ENCODE measurements at places on chromosomes 11 and 22. TPM values are rescaled to one million over a fixed set of nuclear protein-coding genes. Genes with fewer than 3 reads are reported as not detected.

The TMEM109 gene
- total RNA-seq, result 18.8 TPM

The ZNF214 gene
- 1.4 TPM for total RNA-seq

The RPS6KB2 gene
- total RNA-seq, result 71.3 TPM

The TNKS1BP1 gene
- 95.2 TPM for total RNA-seq

The PTPRCAP gene
- 1.3 TPM for total RNA-seq

The KBTBD3 gene
- total RNA-seq, result 0.72 TPM

The DKK3 gene
- 277 TPM for total RNA-seq

The IL18 gene
- total RNA-seq, result 2.9 TPM

The MYBPC3 gene
- total RNA-seq, result not detected

The SCN4B gene
- not detected for total RNA-seq

The ROBO3 gene
- 9.0 TPM for total RNA-seq

The SNX32 gene
- total RNA-seq, result not detected

The GRM5 gene
- under 0.01 TPM for total RNA-seq

The RTN4RL2 gene
- total RNA-seq, result not detected

The C1QTNF4 gene
- total RNA-seq, result 0.22 TPM

The KRTAP5-9 gene
- not detected for total RNA-seq

The FBLN1 gene
- 278 TPM for total RNA-seq

The SLCO2B1 gene
- 0.66 TPM for total RNA-seq

The OR10D3 gene
- under 0.01 TPM for total RNA-seq

The PHOX2A gene
- not detected for total RNA-seq

The DLG2 gene
- total RNA-seq, result 0.44 TPM

The TREH gene
- not detected for total RNA-seq

The KIRREL3 gene
- total RNA-seq, result 0.22 TPM

The TTC9C gene
- 39.8 TPM for total RNA-seq

The TEAD1 gene
- total RNA-seq, result 230 TPM

The DRICH1 gene
- total RNA-seq, result not detected

The KCNJ4 gene
- under 0.01 TPM for total RNA-seq

The BATF2 gene
- total RNA-seq, result 1.8 TPM

The CNTF gene
- total RNA-seq, result 4.9 TPM

The C11orf86 gene
- not detected for total RNA-seq

The KRTAP5-10 gene
- not detected for total RNA-seq

The F2 gene
- total RNA-seq, result not detected

The PRG3 gene
- total RNA-seq, result not detected
